Erythroblast (primary cell): ENCODE measurements at places on chromosomes 13 and 19.

GRCh38 chr13:93824286-93824685 lies 597.7 kb downstream of the GPC6 start:
- no peak for DNase-seq

- DNase-seq: no peak
Measured at GRCh38 chr19:30105727-30106126, 163.7 kb downstream of the URI1 start.

DNA sequence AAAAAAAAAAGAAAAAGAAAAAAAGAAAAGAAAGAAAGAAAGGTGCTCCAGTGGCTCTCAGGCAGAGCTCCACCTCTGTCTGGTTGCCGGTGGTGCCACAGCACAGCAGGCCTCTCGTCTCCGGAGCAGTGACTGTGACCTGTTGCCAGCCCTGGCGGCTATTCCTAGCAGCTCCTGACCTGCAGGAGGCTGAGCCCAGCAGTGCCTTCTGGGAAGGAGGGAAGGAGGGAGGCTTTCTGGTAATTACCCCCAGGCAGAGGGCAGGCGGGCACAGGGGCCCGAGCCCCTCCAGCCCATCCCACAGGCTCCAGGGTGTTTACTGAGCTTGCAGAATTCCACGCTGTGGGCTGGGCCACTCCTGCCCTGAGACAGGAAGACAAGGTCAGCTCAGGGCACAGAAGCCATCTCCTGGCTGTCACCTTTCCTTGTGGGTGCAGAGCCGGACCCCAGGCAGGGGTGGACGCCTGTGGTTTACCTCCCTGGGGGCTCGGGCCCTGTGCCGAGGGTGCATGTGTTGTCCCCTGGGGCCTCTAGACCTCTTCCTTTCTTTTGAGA lies 77.9 kb downstream of the GNG7 start:
- DNase-seq: no peak

- DNase-seq: peak; percentile 94
Measured at GRCh38 chr19:47210689-47211316, 20.2 kb downstream of the BBC3 start.

- no peak for DNase-seq
Measured at GRCh38 chr19:2296141-2296540, 11.8 kb downstream of the LINGO3 start.

DNA sequence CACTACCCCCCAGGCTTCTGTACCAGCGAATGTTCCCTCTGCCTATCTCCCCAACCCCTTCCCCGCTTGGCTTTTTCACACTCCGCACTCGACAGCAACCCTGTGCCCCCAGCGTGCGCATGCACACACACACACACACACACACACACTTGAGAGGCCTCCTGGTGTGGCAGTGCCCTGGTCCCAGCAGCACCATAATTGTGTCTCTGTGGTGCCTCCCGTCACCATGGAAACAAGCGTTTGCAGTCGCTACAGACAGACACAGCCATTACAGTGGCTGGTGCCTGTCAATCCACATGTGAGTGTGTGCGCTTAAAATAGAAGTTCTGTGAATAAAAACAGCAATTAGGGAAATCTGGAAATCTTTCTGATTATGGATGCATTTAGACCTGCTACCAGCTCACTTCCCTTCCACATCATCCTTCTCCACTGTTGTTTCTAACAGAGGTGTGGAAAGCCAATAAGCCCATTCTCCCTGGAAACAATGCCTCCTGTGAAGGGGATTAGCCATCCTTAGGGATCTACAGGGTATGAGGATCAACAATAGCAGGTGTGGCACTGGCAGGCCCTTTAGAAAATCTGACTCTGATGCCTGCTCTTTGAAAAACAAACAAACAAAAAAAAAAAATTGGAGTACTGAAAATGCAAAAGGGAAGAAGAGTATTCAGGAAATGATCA lies 146.3 kb downstream of the DCLK1 start:
- DNase-seq: no peak

GRCh38 chr19:46744005-46744691 lies 1.7 kb upstream of the FKRP start:
- no peak for DNase-seq

GRCh38 chr19:10713317-10713716 lies 4.6 kb upstream of the DNM2 start:
- no peak for DNase-seq

- peak; percentile 30 for DNase-seq
Measured at GRCh38 chr13:46334035-46334822, 52.8 kb downstream of the RUBCNL start.

GRCh38 chr13:24228852-24229458 lies 68.4 kb downstream of the SPATA13 start:
- DNase-seq: peak; percentile 71

GRCh38 chr13:51234676-51235075 lies 12.5 kb downstream of the FAM124A start:
- DNase-seq: no peak

DNA sequence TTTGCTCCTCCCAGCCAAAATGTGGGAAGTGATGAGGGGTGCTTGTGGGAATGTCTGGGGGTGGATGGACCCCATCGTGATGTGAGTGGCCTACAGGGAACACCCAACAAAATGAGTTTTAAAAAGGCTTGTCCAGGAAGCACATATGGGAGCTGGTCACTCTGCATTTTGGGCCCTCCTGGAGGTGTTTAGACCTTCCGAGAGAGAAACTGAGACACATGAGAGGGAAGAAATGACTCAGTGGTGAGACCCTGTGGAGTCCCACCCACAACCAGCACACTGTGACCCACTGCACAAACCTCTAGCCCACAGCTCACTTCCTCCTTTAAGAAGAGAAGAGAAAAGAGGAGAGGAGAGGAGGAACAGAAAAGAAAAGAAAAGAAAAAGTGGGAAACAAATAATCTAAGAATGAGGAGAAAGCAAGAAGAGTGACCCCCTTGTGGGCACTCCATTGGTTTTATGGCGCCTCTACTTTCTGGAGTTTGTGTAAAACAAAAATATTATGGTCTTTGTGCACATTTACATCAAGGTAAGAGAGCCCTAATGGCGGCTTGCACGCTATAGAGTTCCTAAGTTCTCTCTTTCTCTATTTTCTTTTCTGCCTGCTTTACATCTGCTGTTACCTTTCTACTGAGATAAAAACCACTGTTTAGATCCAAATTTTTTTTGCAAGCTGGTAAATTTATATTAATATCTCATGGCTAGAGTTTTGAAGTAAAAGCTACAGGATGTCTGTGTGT lies 13.3 kb upstream of the LILRB1 start:
- DNase-seq: no peak

DNA sequence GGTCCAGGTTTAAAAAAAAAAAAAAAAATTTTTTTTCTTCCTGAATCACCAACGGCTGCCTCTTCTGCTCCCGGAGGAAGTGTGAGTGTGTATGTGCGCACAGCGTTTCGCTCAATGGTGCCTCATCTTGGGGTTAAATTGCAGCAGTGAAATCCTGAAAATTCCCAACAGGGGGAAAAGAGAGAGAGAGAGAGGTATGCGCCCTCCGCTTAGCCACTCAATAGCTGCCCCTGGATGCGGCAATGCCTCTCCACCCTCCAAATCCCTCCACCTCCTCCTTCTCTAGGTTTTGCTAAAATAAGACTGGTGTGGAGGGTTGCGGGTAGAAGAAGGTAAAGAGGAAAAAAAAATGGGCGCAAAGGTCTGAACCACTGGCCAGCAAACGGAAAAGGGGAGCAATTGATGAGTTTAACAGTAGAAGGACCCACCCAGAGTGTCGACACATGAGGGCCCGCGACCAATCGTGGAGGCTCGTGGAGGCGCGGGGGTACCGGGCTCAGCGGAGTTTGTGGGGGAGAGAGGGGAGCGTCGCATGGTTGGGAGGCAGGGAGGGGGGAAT lies 853 bp upstream of the CACNA1A start:
- DNase-seq: no peak

DNA sequence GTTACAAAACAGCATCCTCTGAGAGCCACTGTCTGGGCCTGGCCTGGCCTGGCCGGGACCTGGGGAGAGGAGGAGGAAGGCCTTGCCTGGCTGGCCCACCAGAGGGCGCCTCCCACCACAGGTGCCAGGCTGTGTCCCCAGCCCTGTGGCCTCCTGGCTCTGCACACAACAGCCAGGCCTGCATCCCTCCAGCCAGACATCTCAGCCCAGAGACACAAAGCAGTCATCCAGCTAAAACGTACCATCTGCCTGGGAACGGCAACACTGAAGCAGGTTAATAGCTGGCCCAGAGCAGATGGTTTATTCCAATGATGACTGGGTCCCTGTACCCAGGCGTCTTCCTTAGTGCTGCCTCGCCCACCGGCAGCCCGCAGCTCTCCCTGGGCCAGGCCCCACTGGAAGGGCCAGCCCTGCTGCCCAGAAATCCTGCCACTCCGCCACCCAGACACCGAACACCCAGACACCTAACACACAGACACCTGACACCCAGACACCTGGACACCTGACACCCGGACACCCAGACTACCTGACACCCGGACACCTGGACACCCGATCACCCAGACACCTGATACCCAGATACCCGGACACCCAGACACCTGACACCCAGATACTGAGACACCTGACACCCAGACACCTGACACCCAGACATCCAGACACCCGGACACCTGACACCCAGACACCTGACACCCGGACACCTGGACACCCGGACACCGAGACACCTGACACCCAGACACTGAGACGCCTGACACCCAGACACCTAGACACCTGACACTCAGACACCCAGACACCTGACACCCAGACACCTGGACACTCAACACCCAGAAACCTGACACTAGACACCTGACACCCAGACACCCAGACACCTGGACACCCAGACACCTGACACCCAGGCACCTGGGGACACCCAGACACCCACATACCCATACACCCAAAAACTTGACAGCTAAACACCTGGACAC lies 20.1 kb downstream of the C19orf12 start:
- peak; percentile 64 for DNase-seq
